Stimulated activated CD4-positive, alpha-beta T cell treated with anti-CD3 and anti-CD28 coated beads, TNF-alpha, amount 100 ng/mL, for 1 hour (primary cell): ENCODE measurements at places on chromosomes 12 and 14.

GRCh38 chr14:96156804-96157760 lies 47.6 kb upstream of the BDKRB2 start:
- no peak for DNase-seq

- DNase-seq, result no peak
Observed at GRCh38 chr14:45084946-45085346, 1.0 kb downstream of the PRPF39 start.

DNA sequence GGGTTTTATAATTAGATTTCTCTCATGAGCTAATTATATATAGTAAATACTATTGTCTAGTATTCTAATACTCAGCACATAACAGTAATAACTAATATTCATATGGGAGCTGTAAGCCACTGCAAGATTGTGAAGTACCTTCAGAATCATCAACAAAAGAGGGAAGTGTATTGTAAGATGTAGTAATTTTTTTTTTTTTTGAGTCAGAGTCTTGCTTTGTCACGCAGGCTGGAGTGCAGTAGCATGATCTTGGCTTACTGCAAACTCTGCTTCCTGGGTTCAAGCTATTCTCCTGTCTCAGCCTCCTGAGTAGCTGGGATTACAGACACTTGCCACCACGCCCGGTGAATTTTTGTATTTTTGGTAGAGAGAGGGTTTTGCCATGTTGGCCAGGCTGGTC lies 3.1 kb downstream of the GPR33 start:
- DNase-seq, result no peak

- no peak for DNase-seq
Observed at GRCh38 chr12:14954269-14954668, 7.1 kb downstream of the ARHGDIB start.

GRCh38 chr12:112517730-112518364 lies 99.1 kb downstream of the PTPN11 start:
- no peak for DNase-seq

DNA sequence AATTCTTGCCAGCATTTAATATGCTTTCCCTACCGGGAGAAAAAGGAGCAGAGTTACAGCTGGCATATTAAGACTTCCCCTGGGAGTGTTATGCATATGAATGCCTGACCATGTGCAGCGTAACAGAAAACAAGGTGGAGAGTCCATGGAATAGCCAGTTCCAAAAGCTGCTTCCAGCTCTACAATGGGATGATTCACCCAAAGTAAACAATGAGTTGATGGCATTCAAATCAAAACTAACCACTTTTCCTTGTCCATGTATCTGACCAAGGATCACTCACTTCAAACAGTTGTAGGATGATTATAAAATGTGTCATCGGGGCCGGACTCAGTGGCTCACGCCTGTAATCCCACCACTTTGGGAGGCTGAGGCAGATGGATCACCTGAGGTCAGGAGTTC lies 48.1 kb upstream of the BICDL1 start:
- no peak for DNase-seq

- DNase-seq, result no peak
Observed at GRCh38 chr12:132754160-132754932, 7.3 kb downstream of the ANKLE2 start.

DNA sequence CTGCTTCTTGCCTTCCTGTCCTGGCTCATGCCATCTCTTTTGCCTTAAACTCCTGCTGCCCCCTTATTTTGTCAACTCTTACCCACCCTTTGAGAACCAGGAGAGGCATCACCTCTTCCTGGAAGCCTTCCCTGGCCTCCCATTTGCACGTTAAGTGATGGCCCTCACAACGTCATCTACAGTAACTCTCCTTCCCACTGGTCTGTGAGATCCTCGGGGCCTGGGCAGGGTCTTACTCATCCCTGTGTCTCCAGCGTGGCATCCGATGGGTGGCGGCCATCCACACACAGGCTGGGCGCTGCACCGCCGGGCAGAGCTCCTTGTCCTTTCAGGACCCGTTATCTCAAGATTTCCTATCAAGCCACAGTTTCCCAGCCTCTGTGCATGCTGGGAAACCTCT lies 16.8 kb upstream of the CACNA2D4 start:
- no peak for DNase-seq

GRCh38 chr12:3445119-3445978 lies 45.7 kb upstream of the PRMT8 start:
- DNase-seq, result no peak

- DNase-seq, result peak; percentile 18
Observed at GRCh38 chr12:12645485-12645884, 33.8 kb downstream of the CREBL2 start.

- no peak for DNase-seq
Observed at GRCh38 chr12:61490526-61491498, 769.4 kb upstream of the USP15 start.
